A549 (cell line): ENCODE measurements at places on chromosomes 4 and X. TPM values are rescaled to one million over a fixed set of nuclear protein-coding genes. Genes with fewer than 3 reads are reported as not detected.

The NPY2R gene
- 0.05 to 0.07 TPM (median 0.07 TPM) in 3 replicates for polyA plus RNA-seq

The LRIT3 gene
- polyA plus RNA-seq: 0.04 to 0.08 TPM (median 0.06 TPM) in 3 replicates

GRCh38 chrX:112819813-112820212, 20.8 kb downstream of the AMOT start:
- no peak for DNase-seq

DNA sequence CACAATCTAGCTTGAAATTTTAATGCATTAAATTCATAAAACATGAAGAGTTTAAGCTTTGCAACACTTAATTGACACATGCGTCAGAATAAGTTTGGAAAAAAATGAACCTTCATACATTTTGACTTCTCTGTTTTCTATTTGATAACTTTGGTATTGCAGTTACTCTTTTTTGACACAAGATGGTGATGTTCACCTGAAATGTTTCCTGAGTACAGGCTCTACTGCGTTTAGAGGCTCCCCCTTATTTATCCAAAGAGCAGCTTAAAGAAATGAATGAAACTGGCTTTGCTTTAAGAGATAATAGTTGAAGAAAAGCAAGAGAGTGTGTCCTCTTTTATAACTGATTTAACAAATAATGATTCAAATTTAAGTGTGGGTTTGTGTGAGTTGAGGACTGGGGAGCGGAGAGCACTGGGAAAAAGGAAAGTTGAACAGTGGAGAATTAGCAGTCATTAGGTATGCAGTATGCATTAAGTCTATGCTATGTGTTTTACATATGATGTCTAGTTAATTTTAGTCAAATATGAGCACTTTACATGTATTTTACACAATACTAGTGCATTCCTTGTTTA, 180.6 kb upstream of the NUDT6 start:
- DNase-seq: peak; percentile 45

DNA sequence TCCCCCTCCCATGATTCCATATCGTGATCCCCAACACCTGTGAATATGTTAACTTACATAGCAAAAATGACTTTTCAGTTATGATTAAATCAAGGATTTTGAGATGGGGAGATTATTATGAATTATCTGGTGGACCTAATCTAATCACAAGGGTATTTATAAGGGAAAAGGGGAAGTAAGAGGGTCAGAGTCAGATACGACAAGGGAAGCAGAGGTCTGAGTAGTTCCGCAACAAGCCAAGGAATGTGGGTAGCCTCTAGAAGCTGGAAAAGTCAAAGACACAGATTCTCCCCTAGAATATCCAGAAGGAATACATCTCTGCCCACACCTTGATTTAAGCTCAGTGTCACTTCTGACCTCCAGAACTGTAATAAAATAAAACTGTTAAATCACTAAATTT, 1.0 kb upstream of the IL13RA1 start:
- DNase-seq: no peak

The BTK gene
- polyA plus RNA-seq: 0.05 to 0.20 TPM (median 0.18 TPM) in 3 replicates

GRCh38 chrX:136115126-136115903, 32.0 kb upstream of the FHL1 start:
- no peak for DNase-seq

- DNase-seq: no peak
Observed at GRCh38 chr4:8860892-8861575, 10.6 kb downstream of the HMX1 start.

GRCh38 chr4:125041372-125041930, 273.3 kb upstream of the FAT4 start:
- no peak for DNase-seq

DNA sequence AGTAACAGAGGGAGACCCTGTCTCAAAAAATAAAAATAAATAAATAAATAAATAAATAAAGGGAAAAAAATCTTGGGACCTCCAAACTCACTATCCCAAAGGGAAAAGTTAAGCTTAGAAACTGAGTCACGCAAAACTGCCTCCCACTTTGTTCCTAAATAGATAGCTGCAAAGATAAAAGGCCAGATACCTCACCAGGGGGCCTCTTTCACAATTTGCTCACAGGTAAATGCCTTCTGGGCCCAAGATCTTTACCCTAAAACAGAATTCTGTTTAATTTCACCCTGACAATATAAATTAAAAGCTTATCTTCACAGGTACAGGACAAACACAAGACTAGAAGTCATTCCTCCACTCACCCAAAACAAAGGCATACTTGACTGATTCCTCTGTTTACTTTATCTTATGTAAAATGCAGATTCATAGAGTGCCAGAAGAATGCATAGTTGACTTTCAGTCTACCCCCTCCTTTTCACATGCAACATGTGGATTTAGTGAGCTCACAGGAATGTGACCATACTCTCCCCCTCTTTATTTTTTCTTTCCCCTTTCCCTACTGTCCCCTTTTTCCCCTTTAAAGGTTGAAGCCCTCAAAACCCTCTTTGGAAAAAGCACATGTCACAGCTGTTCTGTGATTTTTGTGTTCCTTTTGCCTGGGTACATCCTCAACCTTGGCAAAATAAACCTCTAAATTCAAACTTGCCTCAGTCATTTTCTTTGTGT, 23.4 kb downstream of the ELF2 start:
- DNase-seq: no peak

The RHOXF2 gene
- not detected in 3 replicates for polyA plus RNA-seq

- no peak for DNase-seq
Observed at GRCh38 chr4:83860200-83860599, 324.3 kb downstream of the GPAT3 start.

The NHSL2 gene
- polyA plus RNA-seq: 0.26 to 0.31 TPM (median 0.29 TPM) in 3 replicates

- DNase-seq: peak; percentile 15
Observed at GRCh38 chr4:73341454-73341853, 62.6 kb upstream of the ALB start.

GRCh38 chr4:20256381-20256881, 4.7 kb downstream of the SLIT2 start:
- no peak for DNase-seq

DNA sequence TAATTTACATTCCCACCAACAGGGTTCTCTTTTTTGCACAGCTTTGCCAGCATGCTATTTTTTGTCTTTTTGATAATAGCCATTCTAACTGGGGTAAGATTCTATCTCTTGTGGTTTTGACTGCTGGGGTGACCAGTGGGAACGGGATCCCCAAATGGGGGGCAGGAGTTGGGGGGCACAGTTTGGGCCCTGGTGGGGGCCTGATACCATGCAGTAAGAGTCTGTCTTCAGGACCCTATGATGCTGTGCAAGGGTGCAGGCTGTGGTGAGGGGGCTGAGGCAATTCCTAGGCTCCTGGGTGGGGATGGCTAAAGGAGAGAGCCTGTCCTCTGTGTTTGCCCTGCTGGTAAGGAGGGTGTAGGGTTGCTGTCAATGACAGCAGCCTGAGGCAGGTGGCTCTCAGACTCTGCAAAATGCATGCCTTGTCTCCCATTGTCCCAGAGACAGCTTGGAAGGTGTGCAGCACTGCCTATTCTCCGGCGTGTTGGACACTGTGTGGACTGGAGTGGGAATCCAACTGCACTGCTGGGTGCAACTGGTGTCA, 172.7 kb upstream of the ARHGAP24 start:
- no peak for DNase-seq

The ENOX2 gene
- polyA plus RNA-seq: 9.6 to 10.3 TPM (median 10.2 TPM) in 3 replicates

GRCh38 chr4:139988863-139989765, 164.9 kb downstream of the MAML3 start:
- DNase-seq: peak; percentile 70

- DNase-seq: no peak
Observed at GRCh38 chr4:82380344-82380743, 6.6 kb upstream of the HNRNPD start.

DNA sequence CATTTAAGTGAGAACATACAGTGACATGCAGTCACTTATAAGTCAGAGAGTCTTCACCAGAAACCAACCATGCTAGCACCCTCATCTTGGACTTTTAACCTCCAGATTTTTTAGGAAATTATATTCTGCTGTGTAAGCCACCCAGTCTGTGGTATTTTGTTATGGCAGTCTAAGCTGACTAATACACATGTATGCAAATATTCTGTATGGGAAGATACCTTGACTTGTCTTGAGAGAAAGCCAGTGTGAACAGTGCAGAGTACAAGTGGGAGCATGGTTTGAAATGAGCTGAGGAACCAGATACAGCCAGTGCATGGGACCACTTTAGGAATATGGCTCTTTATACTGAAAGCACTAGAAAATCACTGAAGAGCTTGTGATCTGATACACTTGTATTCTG, 110.4 kb upstream of the MAP9 start:
- DNase-seq: no peak

DNA sequence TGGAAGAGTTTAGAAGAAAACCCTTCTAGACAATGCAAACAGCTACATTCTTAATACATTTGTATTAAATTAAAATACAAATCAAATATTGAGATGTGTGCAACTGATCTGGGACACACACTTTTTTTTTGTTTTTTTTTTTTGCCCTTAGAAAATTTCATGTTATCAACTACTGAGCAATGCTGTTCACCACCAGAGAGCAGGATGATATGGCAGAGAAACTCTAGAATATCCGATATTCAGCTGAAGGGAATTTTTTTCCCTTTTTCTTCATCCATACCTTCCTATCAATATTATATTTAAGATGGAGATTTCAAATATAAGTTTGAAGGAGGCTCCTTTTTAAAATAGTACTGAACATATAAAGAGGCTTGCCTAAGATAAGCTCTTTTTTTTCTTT, 1.0 kb downstream of the NDST3 start:
- no peak for DNase-seq

DNA sequence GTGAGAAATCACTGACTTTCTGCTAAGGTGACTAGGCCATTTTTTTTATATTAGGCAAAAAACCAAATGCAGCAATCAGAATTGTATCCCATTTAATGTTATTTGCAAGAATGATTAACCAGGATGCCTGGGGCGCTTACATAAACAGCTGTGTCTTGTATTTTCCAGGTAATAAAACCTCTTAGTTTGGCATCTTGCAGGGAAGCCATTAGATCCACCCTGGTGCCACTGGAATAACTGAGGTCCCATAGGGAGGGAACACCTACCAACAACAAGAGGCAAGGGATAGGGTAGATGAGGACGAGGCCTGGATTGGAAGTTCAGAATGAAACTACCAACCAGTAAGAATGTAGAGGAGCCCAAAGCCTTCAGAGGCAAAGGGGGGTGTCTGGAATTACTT, 288.3 kb downstream of the ARHGAP24 start:
- DNase-seq: no peak

GRCh38 chr4:166875821-166876220, 358.5 kb downstream of the SPOCK3 start:
- no peak for DNase-seq

- no peak for DNase-seq
Observed at GRCh38 chr4:108244606-108245005, 75.9 kb upstream of the LEF1 start.

GRCh38 chrX:137930533-137930932, 364.6 kb downstream of the ZIC3 start:
- no peak for DNase-seq

- no peak for DNase-seq
Observed at GRCh38 chr4:119038116-119038841, 97.4 kb upstream of the MYOZ2 start.

DNA sequence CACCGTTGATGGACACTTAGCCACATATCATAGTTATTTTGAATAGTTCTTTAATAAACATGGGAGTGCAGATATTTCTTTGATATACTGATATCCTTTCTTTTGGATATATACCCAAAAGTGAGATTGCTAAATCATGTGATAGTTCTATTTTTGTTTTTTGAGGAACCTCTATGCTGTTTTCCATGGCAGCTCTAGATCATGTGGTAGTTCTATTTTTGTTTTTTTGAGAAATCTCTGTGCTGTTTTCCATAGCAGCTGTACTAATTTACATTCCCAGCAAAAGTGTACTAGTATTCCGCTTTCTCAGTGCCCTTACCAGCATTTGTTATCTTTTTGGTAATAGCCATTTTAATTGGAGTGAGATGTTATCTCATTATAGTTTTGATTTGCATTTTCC, 3.6 kb downstream of the SH3BGRL start:
- DNase-seq: no peak
